ENCODE measurements at places on chromosomes 7 and 10.

- DNase-seq: no peak
Measured at GRCh38 chr10:131031346-131031745, 280.2 kb downstream of the TCERG1L start.

- DNase-seq: no peak
Measured at GRCh38 chr7:22630069-22630468, 96.9 kb upstream of the IL6 start.

DNA sequence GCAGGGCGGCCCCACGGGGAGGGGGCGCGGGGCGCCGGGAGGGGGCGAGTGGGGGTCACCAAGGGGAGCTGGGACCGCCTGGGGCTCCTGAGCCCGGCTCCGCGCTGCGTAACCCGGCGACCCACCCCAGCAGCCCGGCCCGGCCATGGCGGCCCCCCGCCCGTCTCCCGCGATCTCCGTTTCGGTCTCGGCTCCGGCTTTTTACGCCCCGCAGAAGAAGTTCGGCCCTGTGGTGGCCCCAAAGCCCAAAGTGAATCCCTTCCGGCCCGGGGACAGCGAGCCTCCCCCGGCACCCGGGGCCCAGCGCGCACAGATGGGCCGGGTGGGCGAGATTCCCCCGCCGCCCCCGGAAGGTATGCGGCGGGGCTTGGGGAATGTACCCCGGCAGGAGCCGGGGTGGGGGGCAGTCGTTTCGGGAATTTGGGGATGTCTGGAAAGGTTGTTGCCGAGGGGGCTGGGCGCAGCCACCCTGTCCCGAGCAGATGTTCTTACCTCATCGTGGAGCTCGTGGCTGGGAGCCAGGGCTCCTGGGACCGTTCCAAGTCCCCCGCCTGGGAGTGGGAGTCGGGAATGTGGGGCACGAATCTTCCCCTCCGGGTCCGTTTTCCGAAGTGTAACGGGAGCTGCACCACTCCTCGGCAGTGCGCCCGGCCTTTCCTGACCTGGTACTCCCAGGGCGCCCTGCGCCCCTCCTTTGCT, 431 bp downstream of the ZYX start:
- peak; percentile 35 for DNase-seq

DNA sequence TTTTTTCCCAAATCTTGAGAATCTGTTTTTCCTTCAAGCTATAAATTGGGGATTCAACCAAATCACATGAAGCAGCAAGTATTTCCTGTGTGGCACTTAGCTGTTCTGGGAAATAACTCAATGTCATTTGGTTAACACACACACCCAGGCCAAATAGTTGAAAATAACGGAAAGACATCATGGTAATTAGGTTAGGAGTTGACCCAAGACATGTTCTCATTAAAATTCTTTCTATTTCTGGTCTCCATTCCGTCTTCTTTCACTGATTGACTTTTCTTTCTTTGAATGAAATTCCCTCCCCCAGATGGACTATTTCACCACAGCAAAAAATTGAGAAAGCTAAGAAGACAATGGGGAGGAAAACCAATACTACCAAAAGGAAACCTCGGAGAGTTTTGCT, 30.5 kb downstream of the NRP1 start:
- no peak for DNase-seq

DNA sequence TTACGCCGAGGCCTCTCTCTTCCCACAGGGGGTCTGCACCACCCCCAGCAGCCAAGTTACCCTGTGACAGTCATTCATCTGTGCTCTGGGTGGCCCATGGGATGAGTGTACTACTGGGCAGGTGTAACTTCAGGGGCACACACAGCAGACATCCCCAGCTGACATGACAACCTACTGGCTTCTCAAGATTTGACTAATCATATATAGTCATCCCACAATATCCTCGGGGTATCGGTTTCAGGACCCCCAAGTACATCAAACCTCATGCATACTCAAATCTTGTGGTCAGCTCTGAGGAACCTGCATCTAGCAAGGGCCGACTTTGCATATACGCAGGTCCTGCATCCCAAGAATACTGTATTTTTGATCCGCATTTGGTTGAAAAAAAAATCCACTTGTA, 336.9 kb upstream of the C7orf33 start:
- no peak for DNase-seq

DNA sequence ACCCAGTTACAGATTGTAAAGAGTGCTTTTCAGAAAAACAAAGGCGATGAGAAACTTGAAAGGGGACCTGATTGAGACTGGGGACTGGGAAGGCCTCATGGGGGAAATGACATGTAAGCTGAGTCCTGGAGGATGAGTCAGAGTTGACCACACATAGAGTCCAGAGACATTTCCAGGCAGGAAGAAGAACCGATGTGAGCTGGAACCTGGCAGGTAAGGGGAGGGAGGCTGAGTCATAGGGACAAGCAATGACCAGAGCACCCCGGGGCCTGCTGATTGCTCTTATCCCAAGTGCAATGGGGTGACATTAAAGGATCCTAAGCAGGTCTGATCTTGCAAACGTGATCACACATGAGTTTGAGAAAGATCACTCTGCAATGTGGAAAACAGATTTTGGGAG, 11.7 kb downstream of the TLL2 start:
- DNase-seq: no peak

GRCh38 chr7:26681819-26682418, 182.5 kb downstream of the SKAP2 start:
- no peak for DNase-seq

DNA sequence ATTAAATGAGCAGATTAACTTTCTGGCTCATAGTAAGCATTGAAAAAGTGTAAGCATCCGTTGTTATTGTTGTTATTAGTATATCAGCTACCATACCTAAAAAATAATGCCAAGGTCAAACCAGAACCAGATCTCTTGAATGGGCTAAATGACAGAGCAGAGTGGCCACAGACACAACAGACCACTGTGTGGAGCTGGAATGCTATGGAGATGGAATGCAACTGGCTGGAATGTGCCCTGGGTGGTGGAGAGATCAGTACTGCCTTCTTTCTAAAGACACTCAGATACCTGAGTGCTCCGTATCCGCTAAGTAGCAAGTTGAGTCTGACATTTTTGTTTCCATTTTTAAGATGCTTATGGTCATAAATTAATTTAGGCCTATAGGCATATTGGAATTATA, 20.5 kb upstream of the DNAJB12 start:
- DNase-seq: no peak

- DNase-seq: peak; percentile 57
Measured at GRCh38 chr10:23702977-23703414, 264.1 kb downstream of the OTUD1 start.

DNA sequence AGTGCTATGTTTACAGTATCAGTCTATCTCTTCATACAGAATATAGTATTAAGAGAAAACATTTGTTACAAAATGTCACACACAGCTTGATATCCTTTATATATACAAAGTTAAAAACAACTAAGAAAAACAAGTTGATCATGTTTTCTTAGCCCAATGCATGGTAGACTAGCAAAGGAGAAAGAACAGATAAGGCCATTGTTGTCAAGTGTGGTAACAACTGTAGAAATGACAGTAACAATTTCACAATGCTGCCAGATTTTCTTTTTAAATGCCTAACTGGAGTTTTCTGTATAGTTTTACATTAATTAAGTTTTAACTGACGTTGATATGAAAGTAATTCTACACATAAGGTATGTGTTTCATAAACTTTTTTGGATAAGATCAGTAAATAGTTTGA, 65.8 kb downstream of the TFEC start:
- DNase-seq: no peak
